ENCODE measurements at places on chromosomes 12 and 14.

DNA sequence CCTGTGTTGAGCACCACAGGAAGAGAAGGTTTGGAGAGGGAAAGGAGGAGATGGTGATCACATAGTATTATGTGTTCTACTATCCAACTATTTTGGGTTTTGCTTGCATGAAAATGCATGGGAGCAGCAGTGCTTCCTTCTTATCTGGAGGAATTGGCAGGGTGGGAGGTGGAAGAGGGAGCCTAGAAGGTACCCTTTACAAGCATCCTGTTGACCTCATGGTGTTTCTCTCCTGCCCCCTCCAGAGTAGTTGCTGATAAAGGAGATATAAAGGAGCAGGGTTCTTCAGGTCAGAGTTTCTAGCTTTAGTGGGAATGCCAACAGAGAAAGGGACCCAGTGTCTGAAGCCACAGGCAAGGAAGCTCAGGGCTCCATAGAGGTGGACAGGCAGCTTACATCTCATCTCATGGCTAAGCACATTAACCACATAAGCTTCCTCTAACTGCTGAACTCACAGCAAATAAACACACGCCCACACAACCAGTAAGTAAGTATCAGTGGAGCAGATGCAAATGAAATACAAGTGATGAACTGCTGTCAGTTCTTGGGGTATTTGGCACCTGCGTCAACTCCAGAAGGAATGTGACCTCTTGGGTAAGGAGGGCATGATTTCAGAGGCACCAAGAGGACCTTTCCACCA is 174.2 kb upstream of the SLC38A2 start:
- no peak for DNase-seq

DNA sequence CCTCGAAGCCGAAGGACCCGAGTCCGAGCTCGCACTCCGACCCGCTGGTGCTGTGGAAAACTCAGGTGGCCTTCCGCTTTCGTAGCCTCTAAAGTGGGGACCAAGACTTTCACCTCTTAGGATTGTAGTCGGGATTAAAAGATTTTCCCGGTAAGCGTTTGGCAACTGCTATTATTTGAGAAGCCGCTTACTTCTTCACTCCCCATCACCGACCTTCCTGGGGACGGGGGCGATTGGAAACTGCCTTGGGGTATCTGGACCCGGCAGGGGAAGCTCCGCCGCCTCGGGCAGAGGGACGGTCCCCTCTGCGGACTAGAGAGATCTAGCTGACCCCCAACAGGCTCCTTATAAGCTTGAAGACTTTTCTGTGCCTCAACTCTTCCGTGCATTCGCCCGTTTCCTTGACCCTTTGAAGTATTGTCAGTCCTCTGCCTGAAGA is 659 bp downstream of the TRAFD1 start:
- no peak for DNase-seq

DNA sequence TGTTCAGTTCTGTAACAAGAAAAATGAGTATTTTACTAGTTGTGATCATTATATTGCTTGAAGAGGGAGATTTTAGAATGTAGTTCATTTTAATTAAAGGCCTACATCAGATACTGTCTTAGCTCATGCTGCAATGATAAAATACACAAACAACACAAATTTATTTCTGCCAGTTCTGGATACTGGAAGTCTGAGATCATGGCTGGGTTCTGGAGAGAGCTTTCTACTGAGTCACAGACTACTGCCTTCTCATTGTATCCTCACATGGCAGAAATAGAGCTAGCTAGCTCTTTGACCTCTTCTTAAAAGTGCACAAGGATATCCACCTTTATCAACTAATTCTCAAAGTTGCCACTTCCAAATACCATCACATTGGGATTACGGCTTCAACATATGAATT is 53.8 kb downstream of the MIS18BP1 start:
- no peak for DNase-seq

- DNase-seq: no peak
Measured at GRCh38 chr12:422526-422925, 21.1 kb downstream of the CCDC77 start.

- DNase-seq: no peak
Measured at GRCh38 chr14:78088916-78089315, 81.3 kb upstream of the NRXN3 start.

- no peak for DNase-seq
Measured at GRCh38 chr12:98408681-98409080, 106.7 kb upstream of the TMPO start.

- DNase-seq: no peak
Measured at GRCh38 chr12:28099871-28100270, 90.4 kb upstream of the CCDC91 start.

- no peak for DNase-seq
Measured at GRCh38 chr12:108756421-108756820, 25.1 kb upstream of the CORO1C start.

GRCh38 chr14:40870252-40870651 is 736.4 kb upstream of the LRFN5 start:
- DNase-seq: no peak

- DNase-seq: no peak
Measured at GRCh38 chr12:120474616-120474960, 5.0 kb upstream of the SRSF9 start.

- DNase-seq: peak; percentile 57
Measured at GRCh38 chr12:122123051-122123760, 44.6 kb downstream of the MLXIP start.
